Stimulated activated CD4-positive, alpha-beta T cell treated with anti-CD3 and anti-CD28 coated beads, Interleukin-4, amount 100 ng/mL, for 48 hours (primary cell): ENCODE measurements at places on chromosomes 4 and X.

GRCh38 chr4:183599690-183600089 lies 59.3 kb downstream of the RWDD4 start:
- no peak for DNase-seq

- no peak for DNase-seq
These were observed 12.5 kb upstream of the OSTC start for GRCh38 chr4:108637856-108638255.

DNA sequence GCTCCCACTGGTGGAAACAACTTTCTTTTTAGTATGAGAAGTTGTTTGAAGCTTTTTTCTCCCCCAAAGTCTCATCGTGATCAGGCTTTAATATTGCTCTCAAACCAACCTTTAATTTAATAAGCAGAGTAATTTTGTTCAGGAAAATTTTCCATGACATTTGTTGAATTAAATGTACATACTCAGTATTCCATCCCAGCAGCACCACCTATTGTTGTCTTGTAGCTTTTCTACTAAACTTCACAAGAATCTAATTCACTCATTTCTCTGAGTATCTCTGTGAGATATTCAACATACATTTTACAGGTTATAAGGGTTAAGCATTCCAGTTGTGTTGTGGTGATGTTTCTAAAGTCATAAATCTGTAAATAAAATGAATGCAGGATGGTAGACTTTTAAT lies 218.3 kb upstream of the HAND2 start:
- DNase-seq = no peak

DNA sequence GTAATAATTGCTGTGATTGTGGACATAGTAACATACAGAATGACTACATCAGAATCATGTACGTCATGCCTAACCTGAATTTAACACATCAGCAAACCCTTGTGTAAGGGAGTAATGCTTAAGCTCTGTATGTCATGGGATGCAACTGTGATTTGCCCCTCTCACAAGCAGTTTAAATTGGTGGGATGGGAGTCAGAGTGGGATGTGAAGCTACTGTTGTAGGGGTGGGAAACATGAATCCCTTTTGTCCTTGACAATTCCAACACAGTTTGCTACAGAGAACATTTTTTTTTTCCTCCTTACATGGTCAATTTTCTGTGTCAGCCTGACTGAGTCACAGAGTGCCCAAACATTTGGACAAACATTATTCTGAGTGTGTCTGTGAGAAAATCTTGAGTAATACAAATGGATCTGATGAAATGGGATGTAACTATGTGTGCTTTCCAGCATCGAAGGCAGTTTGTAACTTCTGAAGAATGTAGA lies 392.8 kb downstream of the GPM6A start:
- DNase-seq = no peak

DNA sequence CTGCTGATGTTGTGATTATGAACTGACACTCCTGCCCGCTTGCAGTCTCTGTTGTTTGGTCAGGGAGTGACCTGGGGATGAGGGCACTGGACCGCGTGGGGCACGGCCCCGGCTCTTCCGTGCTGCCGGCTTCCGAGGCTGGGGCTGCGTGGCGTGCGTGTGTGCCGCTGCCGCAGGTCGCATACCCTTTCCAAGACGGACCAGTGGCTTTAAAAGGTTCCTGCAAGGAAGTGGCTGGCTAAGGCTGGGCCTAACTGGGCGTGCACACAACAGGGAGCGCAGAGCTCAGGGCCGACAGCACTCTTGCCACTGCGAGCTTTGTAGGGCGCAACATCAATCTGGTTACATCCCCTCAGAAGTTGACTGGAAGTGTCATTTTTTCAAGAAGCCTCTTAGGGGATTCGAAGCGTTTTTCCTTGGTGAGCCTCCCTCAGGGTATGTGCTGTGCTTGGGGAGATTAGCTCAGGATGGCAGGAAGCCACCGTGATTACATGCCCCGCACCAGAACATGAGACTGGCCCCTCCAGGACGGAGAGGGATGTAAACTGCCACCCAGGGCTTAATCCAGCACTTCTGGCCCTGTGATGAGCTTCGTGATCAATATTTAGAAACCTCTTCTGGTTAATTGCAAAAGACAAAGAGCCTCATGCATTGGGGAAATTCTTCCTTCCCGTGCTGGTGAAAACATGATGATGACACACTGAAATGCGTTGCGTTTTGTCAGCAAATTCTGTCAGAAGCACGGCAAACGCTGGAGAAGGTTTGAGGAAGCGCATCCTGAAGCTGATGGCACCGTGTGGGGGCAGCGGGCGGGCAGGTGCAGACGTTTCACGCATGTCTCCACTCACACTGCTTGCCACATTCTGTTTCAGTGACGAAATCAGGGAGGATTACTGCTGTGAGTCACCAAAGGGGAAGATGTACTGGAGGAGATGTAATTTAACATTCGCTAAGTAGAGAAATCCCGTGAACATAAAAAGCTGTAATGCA lies 11.1 kb downstream of the MAEA start:
- DNase-seq = no peak

DNA sequence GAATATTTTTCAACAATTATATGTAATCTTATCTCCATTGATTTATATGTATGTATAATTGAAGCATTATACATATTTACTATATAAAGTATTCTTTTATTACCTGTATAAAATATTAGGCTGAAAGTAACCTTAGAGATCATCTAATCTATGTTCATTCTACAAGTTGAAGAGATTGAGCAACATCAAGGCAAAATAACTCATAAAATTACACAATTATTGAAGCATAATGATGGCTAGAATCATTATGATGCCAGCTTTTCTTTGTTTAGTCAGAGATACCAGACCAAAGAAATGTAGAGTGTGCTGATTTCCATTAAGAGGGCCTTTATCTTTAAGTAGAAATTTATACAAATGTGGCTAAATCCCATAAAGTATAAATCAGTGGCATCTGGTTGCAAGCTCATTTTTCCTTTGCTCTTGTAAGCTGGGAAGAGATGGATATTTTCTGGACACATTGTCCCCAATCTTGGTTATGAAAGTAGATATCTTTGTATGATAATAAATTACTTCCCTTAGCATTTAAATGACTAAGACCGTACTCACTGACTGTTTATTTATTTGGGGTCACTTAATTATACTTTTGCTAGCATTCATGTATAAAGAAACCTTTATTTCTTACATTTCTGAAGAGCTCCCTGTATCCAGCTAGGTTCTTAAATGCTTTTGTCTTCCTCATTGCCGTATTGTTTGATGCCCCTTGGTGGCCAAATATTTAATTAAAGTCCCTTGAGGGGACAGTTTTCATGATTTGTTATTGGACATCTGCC lies 339.8 kb downstream of the PCDH7 start:
- no peak for DNase-seq

- DNase-seq = no peak
These were observed 90.2 kb downstream of the SHOX start for GRCh38 chrX:720825-721224.

DNA sequence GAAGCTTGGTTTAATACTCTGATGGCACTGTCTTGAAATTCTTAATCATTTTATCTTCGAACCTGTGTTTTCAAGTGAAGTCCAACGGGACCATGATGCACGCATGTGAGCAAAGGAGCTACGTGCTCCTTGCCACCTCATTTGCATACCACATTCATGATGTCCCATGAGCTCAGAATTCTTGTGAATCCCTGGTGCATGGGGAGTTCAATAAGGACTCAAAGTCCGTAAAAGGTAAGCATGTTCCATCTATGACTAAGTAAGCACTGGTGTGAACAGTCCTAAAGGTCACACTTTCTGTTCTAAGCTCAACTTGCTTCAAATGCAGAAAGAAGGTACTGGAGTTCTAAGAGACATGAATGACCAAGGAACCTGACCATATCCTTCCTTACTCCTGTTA lies 13.1 kb upstream of the GPM6B start:
- DNase-seq = no peak

DNA sequence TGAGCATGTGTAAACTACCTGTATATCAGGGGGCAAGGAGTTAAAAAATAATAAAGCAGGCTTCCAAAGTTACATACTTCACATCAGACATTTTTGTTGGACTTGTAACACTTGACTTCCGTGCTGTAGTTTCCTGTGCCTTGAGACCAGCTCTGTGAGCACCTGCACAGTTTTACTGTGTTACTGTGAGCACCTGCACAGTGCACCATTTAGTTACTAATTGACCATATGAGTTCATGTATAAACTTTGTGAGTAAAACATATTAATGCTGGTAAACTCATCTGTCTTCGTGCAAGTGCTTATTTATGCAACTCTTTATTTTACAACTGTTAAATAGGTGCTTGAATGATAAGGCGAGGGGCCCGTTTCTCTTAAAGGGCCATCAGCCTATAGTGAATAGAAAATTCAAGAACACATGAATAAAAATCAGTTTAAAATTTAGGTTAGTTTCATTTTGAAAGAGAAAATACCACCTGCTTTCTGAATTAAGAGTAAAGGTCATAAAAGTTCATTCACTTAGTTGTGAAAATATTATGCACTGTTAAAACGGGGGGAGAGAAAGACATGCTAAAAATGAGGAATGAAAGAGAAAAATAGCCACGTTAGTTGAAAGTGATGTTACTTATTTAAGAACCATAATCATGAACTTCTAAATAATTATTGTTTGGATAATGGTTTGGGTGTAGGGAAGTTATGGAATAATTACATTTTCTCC lies 42.4 kb downstream of the USP9X start:
- no peak for DNase-seq

GRCh38 chr4:42018451-42018850 lies 28.1 kb downstream of the SLC30A9 start:
- no peak for DNase-seq

- DNase-seq = no peak
These were observed 323.1 kb downstream of the GBA3 start for GRCh38 chr4:23015821-23016220.

- no peak for DNase-seq
These were observed 100.5 kb downstream of the AASDH start for GRCh38 chr4:56286763-56287162.

- no peak for DNase-seq
These were observed 182.1 kb downstream of the CPE start for GRCh38 chr4:165560941-165561340.

GRCh38 chr4:160202802-160203201 lies 1099.9 kb downstream of the RAPGEF2 start:
- DNase-seq = no peak

DNA sequence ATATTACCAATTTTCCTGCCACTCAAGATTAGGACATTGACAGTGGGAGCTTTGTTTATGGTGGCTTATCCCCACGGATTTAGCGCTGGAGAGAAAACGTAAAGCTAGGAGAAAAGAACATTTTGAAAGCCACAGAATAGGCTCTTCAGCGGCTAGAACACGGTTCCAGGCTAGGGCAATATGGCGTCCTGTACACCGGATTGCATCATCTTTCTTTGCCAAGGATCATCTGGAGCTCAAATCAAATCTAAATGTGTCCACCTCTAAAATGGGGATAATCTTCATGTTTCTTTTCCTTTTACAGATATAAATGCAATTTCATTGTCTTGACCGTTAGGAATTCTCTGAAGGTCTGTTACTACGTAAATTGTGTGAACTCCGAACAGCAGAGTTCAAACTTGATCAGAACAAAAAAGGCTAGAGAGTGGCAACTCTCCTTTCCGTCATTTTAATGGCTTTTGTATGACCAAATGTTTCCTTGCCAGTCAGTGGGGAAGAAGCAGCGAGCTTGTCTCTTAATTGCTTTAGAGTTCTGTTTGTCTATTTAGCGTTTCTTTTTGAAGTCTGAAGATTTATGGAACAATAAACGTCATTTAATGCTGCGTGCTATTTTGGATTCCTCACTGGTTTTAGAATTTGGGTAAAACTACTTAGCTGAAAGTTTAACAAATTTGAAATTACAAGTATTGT lies 2.6 kb upstream of the WWC2 start:
- no peak for DNase-seq

DNA sequence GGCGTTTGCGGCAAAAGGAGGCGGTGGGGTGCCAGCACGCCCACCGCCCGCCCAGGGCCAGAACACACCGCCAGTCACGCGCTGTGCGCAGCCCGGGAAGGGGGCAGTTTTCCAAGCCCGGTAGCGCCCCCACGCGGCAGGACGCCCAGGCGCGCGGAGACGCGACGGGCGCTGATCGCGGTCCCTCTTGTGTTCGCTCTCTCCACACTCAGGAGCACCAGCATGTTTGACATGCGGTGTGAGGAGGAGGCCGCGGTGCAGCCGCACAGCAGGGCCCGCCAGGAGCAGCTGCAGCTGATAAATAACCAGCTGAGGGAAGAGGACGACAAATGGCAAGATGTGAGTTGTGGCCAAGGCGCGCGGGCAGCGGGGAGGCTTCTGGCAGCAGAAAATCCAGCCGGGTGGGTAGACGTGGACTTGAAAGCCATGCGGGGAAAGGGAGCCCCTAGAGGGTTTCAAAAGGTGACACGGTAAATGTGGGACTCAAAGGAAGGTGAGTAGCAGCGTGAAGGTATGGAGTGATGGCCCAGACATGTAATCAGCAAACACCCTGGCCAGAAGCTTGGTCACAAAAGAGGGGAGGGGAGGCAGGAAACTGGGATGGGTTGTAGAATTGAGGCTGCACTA lies 104.1 kb downstream of the PHOX2B start:
- DNase-seq = peak; percentile 29

GRCh38 chr4:166882221-166882620 lies 352.1 kb downstream of the SPOCK3 start:
- no peak for DNase-seq

DNA sequence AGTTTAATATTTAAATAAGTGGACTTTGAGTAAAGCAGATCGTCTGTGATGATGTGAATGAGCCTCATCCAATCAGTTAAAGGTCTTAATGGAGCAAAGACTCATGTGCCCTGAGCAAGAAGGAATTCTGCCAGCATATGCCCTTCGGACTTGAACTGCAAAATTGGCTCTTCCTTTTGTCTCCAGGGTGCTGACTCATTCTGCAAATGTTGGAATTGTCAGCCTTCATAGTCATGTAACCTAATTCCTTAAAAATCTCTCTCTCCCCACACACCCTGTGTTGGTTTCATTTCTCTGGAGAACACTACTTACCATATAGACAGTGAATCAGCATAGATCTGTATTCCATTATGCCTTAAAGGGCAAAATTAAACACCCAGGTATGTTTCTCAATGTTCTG lies 609.8 kb upstream of the GALNTL6 start:
- no peak for DNase-seq

GRCh38 chr4:23458054-23458453 lies 431.8 kb downstream of the PPARGC1A start:
- no peak for DNase-seq

DNA sequence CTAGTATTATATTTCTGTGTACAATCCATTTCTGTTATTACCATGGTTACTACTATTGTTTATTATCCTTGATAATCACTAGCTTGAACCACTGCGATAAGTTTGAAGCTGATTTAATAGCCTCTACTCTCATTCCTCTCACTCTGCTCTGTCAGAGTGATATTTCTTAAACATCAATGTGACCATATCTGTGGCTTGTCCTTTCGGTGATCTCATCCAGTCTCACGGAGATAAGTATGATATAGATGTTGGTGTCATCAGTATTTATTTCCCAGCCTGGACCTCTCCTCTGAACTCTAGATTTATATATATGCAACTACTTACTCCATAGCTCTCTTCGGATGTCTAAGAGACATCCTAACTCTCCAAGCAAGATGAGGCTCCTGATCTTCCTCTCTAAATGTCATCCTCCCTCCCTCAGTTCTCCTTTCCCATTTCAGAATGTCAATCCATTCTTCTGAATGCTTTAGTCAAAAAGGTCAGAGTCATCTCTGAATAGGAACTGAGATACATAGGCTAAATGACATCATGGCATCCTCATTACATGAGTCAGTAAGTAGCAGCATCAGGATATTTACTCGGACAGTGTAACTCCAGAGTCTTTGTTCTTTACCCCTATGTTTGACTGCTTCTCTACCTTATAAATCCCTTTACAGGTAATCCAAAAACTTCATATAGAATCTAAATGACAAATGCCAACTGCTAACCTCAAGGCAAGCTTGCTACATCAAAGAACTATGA lies 129.5 kb downstream of the PACRGL start:
- DNase-seq = no peak
